ENCODE measurements at places on chromosomes 11 and 22.
A peak's percentile ranks its signal among the peaks of the same experiment; 100 is the strongest.

GRCh38 chr11:69447786-69448185 is 33.7 kb upstream of the LINC01488 start:
- DNase-seq, result no peak

DNA sequence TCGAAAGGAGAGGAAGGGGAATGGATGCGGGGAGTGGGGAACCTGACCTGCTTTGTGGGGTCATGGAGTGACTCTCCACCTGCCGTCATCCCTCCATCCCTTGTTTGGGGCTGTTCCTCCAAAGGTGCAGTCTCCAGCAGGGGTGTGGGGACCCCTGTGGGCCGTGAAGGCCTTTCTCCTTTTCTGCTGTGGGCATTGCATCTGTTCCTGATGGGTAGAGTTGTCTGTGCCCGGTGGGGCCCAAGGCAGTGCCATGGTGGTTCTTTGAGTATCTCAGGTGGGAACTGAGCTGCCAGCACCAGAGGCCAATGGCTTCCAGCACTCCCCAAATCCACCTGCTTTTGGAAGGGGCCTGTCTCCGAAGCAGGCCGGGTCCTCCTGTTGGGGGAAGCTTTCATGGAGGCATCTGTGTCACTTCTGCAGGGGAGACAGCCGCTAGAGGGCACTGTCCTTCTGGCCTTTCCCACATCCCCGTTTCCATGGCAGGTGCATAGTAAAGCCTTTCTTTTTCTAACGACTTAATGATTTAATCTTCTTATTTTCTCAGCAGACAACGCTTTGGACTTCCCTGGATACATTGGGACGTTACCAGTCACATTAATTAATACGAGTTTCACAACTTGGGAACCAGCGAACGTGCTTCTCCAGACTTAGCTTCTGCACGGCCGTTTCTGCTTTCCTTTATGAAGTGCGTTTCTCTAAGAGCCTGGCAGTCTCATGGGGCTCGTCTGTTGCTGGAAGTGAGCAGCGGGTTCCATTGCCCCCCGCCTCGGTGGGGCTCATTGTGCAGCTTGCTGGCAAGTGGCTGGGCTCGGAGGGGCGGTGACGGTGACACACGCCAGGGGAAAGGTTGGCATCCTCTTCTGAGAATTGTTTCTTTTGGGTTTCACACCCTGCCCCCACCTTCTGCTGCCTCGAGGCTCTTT is 57.1 kb downstream of the PARVB start:
- peak; percentile 80 for DNase-seq

- DNase-seq, result no peak
Observed at GRCh38 chr11:16191212-16191867, 165.0 kb downstream of the SOX6 start.

DNA sequence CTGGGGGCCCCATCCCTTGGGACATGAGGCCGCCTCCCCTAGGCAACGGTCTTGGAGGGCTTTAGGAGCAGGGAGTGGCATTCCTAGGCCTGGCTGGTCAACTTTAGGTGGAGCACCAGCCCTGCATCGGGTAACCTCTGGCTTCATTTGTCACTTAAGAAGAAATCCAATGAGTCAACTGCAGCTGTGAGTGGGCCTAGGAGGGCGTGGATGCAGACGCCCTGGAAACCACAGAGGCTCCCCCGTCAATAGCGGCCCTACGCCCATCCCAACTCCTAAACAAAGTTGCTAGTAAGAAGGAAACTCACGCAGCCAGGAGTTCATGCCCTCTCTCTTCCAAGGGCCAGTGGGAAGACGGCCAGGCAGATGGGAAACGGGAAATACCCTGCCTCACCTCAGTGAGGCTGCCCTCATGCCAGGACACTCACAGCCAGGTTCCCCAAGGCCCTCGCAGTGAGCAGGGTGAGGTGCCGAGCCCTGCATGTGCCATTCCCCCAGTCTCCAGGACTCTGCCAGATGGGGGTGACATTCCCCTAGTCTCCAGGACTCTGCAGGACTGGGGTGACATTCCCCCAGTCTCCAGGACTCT is 20.8 kb downstream of the BID start:
- DNase-seq, result no peak

GRCh38 chr11:125494974-125495725 is 915 bp downstream of the FEZ1 start:
- DNase-seq, result no peak

DNA sequence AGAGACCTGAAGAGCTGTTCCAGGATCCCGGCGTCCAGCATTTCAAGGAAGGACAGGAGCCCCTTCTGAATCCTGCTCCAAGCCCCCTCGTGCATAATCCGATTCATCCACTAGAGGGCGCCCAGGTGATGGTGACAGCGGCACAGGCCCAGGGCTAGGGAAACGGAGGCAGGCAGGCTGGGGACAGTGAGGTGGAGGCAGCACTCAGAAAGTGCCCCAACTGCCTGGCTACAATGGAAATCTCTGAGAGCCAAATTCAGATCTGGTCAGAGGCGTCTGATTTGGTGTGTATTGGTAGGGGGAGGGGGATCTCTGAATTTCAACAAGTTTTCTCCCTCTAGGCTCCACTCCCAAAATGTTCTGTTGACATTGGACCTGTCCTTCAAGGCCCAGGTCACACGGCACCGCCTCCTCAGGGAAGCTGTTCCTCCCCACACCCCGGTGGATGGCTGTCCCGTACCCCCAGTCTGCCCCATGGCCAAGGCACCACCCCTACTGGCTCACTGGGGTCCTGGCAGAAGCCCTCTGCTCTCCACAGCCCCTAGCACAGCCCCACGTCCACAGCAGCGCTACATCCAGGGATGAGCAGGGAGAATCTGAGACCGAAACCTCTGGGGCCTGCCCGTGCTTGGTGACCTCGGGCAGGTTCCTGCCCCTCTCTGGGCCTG is 142.9 kb downstream of the CRYBB2 start:
- peak; percentile 85 for DNase-seq

DNA sequence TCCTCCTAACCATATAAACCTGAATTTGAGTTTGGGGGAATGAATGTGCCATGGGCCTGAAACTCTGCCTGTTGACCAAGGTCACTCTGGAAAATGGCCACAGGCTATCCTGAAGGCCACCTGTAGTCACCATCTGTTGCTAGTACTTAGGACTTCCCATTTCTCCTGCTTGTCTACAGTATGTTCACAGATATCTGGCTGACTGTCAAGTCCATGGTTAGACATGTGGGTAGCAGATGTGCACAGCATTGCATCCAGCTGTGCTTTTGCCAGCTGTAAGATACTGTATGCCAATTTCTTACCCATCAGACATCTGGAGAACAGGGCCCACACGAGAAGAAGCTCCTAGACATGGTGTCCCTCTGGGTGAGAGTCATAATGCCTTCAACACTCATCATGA is 475.4 kb downstream of the INSC start:
- no peak for DNase-seq

DNA sequence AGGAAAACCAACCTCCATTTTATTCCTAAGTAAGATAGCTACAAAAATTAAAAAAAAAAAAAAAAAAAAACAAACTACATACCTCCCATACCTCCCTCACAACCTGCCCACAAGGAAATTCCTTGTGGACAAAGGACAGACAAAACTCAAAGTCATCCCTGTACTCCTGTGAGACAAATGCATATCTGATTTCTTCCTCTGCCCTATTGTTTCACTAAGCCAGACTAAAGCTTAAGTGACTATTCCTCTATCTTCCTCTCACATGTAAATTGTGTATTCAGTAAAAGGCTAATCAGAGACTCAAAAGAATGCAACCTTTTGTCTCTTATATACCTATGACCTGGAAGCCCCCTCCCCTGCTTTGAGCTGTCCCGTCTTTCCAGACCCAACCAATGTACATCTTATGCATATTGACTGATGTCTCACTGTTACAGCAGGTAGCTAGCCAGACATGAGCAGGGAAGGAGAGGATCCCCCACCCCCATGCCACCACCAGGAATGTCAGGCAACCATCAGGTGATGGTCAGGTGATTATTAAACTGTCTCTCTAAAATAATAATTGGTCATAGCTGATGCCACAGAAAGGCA is 289.4 kb downstream of the SBF2 start:
- DNase-seq, result no peak

- DNase-seq, result no peak
Observed at GRCh38 chr11:70192666-70193410, 10.3 kb upstream of the FADD start.

- no peak for DNase-seq
Observed at GRCh38 chr11:130165601-130166456, 6.2 kb downstream of the ST14 start.

- no peak for DNase-seq
Observed at GRCh38 chr11:18706330-18707243, 8.0 kb downstream of the TMEM86A start.

DNA sequence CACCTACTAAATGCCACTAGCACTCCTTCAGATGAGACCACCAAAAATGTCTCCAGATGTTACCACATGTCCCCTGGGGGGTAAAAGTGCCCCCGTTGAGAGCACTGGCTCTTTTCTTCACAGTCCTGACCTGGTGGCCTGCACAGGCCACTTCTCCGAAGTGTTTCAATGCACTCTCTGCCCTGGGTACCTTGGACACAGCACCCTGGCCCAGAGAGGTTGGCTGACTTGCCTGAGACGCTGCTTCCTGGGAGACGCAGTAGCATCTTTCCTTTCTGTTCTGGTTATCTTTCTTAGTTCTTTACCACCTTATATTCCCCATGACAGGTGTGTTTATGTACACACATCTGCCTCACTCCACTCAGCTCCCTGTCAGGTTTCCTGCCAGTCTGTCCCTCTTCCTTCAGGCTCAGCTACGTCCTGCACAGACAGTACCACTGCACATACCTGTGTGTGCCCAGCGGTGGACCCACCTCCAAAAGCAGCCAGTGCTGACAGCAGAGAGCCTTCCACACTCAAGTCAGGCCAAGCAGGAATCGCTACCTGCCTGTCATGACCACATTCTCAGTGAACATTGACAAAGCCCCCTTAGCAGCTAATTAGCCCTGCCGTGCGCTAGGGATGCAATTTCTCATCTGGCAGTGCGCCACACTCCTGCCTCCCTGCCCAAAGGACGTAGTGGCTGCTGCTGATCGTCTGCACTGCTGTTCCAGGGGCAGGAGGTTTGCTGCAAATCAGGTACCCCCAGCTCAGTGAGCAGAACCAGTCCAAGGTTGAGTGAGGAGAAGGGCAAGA is 39.0 kb downstream of the FAM83F start:
- no peak for DNase-seq

DNA sequence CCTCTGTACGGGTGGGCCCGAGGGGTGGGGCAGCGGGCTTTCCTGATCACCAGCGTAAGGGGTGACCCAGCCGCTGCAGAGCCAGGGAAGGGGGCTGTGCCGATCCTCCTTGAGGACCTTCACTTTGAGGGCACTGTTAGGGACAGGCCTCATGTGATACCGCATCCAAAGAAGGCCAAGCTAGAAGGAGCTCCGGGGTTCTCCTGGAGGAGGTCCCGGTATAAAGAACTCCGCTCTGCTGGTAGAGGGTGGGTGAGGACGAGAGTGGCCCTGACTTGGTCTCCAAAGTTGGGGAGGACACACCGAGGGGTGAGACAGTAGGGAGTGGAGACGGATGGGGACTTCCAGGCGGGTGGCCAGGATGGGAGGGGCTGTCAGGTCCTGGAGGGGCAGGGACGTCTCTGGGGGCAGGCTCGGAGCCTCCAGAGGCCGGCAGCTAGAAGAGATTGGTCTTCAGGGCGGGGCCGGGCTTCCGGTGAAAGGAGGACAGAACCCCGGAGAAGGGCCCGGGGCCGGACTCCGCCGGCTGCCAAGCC is 4.6 kb downstream of the PHOX2A start:
- peak; percentile 36 for DNase-seq

GRCh38 chr11:20544603-20545237 is 54.7 kb upstream of the SLC6A5 start:
- no peak for DNase-seq

DNA sequence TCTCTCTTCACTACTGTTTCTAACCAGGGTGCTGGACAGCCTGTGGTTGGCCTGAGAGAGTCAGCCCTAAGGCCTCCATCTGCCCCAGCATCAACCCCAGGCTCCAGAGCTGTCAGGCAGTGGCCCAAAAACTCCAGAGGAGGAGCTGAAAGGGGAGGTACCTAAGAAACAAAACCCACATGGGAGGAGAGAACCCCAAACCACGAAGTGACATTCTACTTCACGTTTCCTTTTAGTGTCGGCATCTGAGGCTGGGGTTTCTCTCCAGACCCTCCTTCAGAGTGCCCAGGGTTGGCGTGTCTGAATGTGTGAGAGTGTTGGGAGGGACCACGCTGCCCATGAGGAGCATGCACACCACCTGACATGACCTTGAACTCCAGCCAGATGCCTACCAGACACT is 69.8 kb upstream of the NNMT start:
- no peak for DNase-seq

DNA sequence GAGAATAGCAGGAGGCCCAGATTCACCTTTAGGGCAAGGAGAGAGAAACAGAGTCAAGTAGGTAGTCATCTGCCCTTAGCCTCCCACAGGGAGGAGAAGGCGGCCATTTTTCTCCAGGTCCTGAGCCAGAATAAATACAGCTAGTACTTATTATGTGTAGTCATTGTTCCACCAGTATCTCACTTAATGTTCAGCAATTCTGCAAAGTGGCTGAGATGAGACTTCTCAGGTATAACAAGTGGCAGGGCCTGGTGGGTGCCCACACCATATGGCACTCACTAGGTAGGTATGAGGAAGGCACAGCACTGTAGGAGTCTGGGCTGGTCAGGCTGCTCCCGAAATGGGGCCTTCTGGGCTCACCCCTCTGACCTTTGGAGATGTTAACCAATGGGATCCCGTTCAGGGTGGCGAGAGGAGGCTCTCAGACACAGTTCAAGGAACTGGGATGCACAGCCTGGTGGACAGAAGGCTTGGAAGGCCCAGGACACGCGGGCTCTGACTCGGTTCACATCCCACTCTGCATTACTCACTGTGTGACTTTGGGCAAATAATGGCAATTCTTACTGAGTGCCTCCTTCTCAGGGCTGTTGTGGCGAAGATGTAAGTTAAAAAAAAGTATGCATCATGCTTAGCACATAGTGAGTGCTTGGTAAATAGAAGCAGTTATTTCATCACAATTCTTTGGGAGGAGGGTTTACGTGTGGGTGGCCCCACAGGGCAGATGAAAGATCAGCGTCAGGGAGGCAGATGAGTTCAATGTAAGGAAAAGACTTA is 25.1 kb downstream of the RTN4RL2 start:
- no peak for DNase-seq

GRCh38 chr11:77126861-77127234 is 1.2 kb upstream of the MYO7A start:
- DNase-seq, result no peak

DNA sequence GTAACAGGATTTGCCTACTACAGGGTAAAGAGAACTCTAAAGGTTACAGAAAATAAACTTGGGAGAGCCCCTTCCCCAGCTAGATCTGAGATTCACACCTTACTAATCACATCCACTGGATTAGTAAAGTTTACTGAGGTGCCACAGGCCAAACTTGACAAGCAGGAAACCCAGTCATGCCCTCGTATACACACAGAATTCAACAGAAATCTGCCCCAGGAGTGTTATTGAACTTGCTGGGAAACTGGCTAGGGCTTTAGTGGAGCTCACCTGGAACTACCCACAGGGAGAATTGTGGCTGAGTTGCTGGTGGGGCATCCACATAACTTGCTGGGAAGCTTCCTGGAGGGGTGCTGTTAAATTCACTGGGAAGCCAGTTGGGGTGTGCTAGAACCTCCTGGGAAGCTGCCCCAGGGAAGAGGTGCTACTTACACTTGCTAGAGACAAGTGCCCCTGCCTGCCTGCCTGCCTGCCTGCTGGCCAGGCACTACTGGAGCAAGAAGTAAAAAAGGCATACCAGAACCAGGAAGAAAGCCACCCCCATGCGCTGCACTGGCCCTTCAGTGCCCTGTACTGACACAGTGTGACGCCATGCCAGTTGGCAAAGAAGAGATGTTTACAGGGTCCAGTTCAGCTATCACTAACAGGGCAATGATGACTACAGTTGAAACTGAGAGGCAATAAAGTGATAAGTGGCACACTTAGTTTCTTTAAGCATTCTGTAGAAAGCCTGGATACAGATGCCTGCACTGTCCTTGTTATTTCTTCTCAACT is 106.5 kb downstream of the ALX4 start:
- DNase-seq, result no peak

- DNase-seq, result no peak
Observed at GRCh38 chr22:49487950-49488349, 339.7 kb downstream of the BRD1 start.
